ENCODE measurements at places on chromosomes 6 and 20.

DNA sequence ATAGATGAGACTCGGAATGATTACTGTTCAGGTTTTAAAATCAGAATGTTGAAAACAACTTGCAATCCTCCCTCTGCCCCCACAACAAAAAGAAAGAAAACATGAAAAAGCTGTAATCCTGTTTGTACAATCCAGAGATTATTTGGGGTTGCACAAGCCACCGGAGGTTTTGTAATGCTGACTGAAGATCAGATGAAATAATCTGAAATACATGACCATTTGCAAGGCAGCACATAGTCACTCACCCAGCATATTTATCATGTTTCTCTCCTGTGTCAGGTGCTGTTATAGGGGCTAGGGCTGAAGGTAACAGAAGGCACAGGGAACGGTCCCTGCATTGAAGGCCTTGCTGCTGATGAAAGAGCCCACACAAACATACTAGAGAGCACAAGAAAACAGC lies 85.3 kb downstream of the SIM1 start:
- DNase-seq = no peak

DNA sequence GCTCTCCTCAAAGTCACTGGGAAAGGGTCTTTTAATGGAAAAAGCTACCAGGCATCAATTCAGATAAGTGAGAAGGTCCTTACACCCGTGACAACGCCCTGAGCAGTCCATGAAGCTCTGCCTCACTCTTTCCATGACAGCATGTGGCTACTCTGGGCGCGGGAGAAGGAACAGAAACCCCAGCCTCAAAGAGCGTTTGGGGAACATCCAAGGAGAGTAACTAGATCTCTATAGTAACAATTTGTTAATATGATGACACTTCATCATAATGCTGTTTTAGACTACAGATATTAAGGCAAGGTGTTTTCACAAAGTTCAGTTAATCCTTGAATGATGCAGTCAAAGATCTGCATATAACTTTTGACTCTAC lies 55.2 kb downstream of the KIF6 start:
- DNase-seq = no peak

DNA sequence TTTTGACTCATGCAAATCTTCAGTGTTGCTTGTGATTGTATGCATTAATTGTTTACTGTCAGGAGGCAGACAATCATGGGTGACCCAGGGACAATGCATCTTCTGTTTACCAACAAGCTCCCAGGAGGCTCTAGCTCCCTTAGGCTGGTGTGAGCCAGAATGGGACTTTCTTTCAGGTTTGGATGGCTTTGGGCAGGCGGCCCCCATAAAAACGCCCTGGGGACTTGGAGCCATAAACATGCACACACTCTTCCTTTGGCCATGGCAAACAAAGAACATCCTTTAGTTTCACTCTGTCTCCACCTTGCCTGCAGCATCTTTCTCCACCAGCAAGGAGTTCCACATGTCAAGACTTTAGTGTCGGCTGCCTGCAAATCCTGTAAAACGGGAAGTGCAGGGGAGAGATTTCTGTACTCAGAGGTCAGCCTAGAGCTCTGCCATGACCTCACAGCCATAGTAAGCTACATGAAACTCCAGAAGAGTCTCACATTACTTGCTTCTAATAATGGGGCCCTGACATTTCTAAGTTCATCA lies 127.6 kb downstream of the MAP3K7 start:
- no peak for DNase-seq

- DNase-seq = no peak
Observed at GRCh38 chr6:31178143-31179041, 7.9 kb upstream of the POU5F1 start.

- no peak for DNase-seq
Observed at GRCh38 chr6:22027040-22027725, 269.7 kb downstream of the PRL start.

DNA sequence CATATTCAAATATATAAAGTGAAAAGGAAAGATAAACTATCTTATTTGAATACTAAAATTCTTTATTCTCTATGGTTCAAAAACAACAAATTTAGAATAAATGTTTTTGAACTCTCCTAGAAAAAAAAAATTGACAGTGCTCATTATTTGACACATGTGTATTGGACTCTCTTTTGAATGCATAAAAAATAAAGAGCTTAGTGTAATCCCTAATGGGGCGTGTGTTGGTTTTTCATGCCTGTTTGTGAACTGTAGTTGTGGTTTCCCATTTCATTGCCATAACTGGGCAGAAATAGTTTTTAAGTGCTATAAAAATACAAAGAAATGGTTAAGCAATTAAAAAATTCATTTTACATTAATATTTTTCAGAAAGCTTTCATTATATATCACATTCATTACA lies 101.3 kb downstream of the REV3L start:
- DNase-seq = no peak

DNA sequence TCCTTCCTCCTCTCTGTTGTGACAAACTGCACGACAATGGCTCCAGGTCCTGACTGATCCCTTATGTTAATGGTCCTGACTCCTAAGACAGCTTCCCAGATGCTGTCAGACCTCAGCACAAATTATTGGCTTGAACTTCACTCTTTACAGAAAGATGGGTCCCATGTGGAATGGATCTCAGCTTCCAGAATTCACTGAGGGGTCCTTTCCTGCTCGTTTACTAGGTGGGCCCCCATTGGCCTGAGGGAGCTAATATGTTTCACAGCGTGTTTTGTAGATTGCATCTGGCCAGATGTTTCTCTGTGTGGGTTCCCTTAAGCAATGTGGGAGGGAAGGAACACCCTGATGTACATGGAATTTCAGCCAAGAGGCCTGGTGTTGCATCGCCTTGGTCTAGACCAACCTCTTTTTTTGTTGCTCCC lies 826.6 kb downstream of the MAFB start:
- DNase-seq = no peak

DNA sequence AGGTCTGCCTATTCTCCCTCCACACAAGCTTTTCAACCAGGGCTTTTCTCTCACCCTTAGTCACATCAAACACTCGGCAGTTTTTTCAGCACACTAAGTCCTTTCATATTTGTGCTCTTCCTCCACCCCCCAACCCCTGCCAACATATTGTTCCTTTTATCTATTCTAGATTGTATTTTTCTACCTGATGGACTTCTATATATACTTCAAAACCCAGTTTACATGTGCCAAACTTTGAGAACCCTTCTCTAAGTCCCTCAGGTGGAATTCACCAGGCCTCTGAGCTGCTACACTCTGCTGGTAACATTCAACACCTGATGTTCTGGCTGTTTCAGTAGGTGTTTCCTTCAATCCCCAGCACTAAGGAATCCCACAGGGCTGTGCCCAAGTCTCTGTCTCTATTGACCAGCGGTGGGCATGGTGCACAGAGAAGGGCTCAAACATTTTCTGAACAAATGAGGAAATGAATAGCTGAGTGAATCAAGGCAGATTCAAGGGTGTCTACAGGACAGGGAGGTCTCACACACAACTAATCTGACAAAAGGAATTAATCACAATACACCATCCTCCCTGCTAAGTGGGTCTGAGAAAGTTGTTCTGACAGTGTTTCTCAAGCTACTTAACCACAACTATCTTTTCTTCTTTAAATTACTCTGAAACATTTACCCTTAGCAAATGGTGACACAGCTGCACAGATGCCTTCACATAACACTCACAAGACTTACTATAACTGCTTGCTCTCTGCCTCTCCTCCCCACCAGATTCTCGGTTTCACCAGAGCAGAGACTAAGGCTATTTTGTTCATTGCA lies 166.5 kb downstream of the TSHZ2 start:
- no peak for DNase-seq

DNA sequence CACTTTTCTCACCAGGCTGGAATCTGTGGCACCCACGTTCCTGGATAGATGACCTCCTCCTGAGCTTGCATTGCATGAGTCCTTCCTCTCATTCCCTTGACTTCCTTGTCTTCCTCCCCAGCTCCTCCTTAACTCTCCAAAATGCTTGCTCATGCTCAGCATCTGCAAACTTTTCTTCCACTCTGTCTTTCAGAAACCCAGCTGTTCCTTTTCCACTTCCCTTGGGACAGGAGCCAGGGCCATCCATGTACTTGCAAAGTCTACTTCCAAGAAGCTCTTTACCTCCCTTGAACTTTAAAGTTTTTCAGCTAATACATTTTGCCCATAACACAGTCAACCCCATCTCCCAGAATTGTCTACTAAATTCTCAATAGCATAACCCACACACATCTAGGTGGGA lies 861.7 kb downstream of the QKI start:
- DNase-seq = no peak

- no peak for DNase-seq
Observed at GRCh38 chr20:2697768-2698167, 5.2 kb downstream of the EBF4 start.

- DNase-seq = no peak
Observed at GRCh38 chr6:106729841-106730240, 100.5 kb downstream of the QRSL1 start.

DNA sequence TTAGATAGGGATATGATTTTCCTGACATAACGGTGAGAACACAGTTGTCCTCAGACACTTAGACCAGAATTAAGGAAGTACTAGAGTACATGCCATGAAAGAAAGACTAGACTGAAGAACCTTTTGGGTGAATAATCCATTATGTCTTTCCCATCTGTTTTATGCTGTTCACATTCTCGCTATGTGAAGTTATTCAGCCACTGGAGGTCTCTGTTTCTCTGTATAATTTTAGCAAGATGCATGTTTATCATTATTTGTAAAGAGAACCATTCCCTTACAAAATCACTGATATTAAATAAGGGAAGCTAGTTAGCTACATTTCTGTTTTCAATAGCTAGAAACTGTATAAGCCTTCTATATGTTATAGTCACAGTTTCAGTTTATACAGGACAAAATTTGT lies 391.9 kb downstream of the CD109 start:
- no peak for DNase-seq

- DNase-seq = no peak
Observed at GRCh38 chr20:43723735-43724134, 3.1 kb downstream of the GTSF1L start.

- DNase-seq = no peak
Observed at GRCh38 chr20:54047048-54047447, 23.3 kb downstream of the BCAS1 start.

- DNase-seq = no peak
Observed at GRCh38 chr6:155426408-155426945, 29.2 kb downstream of the NOX3 start.

GRCh38 chr6:76790045-76790796 lies 673.1 kb downstream of the HTR1B start:
- DNase-seq = no peak

- DNase-seq = no peak
Observed at GRCh38 chr6:56618050-56618449, 24.6 kb downstream of the DST start.

GRCh38 chr6:87827346-87827745 lies 125.3 kb upstream of the AKIRIN2 start:
- DNase-seq = no peak

DNA sequence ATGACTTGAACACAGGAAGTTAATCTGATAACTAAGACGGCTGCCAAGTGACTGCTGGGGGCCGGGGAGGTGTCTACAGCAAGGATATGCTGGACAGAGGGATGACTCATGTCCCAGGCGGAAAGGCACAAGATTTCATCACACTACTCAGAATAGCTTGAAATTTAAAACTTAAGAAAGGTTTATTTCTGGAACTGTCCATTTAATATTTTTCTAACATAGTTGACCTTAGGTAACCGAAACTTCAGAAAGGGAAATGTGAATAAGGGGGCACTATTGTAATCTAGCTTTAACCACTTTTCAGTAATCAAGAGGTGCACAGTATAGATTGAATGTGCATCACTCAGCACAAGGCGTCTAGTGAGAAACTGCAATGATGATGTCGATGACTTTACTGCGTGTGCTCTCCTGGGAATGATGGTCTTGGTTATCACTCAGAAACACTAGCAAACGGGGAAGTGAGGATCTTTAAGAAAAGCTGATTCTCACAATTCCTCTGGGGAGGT lies 171.5 kb downstream of the QKI start:
- DNase-seq = no peak

DNA sequence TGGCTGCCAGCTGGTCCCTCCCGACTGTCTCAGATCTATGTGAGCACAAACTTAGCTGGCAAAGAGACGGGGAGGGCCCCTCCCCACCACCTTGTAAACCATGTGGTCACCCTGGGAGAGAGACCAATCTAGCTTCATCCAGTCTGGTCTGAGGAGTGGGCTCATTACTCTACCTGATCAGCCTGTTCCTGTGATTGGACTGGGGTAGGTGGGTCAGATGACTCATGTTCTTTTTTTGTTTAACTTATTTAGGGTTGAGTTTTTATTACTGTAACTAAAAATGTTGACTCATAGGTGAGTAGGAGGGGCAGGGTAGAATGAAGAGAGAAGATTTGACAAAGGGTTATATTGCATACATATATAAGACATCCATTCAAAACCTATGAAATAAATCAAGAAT lies 4.7 kb downstream of the GSTA4 start:
- no peak for DNase-seq

DNA sequence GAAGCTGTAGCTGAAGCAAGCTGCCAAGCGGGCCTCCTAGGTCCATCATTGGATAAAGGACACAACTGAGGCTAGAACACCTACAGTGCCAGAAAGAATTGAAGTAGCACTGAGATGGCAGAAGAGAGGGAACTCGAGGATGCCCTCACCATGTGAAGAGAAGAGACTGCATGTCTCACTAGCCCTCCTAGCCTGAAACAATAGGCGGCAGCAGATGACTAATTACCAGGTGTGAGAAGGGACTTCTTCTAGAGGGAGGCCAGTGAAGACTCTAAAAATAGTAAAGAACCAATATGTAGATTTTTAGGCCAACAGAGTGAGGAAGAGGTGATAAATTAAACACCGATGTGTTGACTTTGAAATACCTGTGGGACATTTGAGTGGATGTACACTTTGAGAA lies 50.3 kb downstream of the LGSN start:
- no peak for DNase-seq

- no peak for DNase-seq
Observed at GRCh38 chr6:116059713-116060571, 749 bp downstream of the FRK start.

GRCh38 chr20:49450281-49450721 lies 32.2 kb downstream of the KCNB1 start:
- DNase-seq = no peak

- no peak for DNase-seq
Observed at GRCh38 chr20:40672095-40672494, 16.9 kb downstream of the MAFB start.

Measured in CD4-positive, alpha-beta T cell treated with Interleukin-17A for 1 hour (primary cell).